Esophagus squamous epithelium (tissue), 5 donors: ENCODE measurements at places on chromosomes 6 and 20.

DNA sequence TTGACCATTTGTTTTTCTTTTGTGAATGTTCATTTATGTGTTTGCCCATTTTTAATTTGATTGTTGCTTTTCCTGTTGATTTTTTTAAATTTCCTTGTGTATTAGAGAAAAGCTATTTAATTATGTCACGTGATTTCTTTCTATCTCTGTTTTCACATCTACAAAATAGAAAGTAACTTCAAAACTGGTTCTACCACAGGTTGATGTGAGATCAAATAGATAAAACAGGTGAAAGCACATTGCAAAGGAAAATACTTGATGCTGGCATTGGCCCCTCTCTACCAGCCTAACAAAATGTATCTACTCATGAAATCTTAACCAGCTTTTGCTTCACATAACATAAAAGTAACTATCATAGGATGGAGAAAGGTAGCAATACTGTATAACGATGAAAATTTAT lies 129.2 kb downstream of the TMEM242 start:
- DNase-seq: no peak

- no peak for DNase-seq
Observed at GRCh38 chr6:46128476-46128875, 1.3 kb upstream of the ENPP4 start.

- no peak for DNase-seq
Observed at GRCh38 chr20:46814366-46815232, 80.0 kb upstream of the EYA2 start.

DNA sequence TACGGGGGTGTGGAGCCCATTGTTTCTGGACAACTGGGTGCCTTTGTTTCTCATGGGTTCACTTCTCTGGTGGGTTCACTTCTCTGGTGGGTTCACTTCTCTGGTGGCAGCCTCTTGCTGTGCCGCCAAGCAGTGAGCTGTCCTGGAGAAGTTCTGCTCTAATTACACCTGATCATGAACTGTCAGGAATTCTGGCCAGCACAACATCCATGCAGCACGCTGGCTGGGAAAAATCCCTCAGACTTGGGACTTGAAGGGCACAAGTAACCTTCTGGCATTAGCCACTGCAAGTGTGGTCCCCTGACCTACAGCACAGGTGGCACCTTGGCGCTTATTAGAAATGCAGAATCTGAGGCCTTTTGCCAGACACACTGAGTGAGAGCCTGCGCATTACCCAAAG lies 752.5 kb downstream of the QKI start:
- no peak for DNase-seq

DNA sequence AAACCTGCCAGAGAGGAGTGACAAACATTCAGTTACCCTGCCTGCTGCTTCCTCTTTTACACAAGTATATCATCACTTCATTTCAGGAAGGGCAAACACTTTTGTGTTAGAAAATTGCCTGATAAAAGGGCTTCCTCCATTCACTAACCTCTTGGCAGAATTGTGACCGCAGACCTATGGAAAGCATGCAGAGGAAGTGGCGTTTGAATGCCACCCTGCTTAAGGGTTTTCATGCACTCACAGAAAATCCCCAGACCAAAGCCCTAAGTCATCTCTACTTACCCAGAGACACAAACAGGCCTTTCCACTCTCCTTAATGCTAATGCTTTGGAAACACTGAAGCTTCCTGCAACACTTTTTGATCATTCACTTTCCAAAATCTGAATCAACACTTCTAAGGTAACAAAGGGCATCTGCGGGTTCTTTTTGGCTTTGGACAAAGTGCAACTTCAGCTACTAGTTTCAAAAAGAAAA lies 22.1 kb upstream of the RALGAPA2 start:
- DNase-seq: no peak

DNA sequence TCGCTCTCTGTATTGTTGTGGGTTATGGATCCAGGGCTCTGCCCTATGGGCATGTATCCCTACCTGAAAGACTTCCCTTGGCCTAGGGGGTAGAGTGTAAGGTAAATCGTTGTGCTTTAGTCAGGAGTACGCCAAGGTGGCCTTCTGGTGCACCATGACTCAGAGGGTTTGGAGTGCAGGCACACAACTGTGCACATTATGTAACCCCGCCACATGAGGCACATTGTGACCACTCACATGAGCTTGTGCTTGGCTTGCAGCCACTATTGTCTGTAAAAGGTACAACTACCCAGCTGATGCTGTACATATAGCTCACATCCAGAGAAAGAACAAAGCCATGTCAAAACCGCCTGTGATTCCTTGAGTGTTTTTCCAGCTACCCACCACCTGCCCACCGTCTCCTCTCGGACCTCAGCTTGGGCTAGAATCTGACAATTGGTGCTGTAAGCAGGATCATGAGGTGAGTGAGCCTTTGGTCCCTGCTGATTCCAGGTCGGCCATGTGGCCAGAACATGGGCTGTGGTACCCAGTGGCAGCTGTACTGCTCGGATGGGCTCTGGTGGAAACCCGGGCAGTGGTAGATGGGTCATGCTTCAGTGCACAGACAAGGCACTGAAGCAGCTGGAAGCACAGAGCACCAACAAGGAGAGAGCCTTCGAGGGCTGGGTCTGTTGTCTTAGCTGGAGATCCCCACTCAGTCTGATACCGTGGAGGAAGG lies 33.8 kb downstream of the HDDC2 start:
- no peak for DNase-seq

- no peak for DNase-seq
Observed at GRCh38 chr20:49656304-49656703, 57.4 kb downstream of the B4GALT5 start.

GRCh38 chr20:63530788-63531160 lies 6.4 kb downstream of the PTK6 start:
- no peak for DNase-seq

DNA sequence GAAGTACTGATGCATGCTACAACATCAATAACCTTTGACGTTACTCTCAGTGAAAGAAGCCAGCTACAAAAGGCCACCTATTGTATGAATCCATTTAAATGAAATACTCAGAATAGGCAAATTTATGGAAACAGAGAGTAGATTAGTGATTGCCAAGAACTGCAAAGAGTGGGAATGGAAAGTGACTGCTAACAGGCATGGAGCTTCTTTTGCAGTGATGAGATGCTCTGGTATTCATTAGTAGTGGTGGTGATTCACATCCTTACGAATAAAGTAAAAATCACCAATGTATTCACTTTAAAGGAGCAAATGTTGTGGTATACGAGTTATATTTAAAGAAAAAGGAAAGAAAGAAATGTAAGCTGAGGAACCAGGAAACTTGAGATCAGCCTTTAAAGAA lies 126.8 kb upstream of the SAMD5 start:
- no peak for DNase-seq

GRCh38 chr6:150899231-150899630 lies 33.7 kb downstream of the MTHFD1L start:
- no peak for DNase-seq

DNA sequence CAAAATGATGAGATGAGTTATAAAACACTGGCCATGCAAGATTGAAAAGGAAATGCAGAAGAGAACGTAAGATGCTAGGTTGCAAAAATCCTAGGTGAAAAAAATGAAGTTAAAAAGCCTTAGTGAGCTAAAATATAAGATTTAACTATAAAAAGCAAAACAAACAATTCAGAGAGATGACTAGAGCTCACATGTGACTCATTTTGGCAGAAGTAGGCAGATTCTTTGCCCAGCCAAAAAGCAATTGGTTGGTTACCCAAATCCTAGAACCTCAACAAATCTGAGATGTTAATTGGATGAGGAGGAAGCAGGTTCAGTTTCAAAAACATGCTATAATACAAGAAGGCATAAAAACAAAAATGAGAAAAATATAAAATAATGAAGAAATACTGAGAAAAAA lies 249.1 kb downstream of the OGFRL1 start:
- DNase-seq: no peak

DNA sequence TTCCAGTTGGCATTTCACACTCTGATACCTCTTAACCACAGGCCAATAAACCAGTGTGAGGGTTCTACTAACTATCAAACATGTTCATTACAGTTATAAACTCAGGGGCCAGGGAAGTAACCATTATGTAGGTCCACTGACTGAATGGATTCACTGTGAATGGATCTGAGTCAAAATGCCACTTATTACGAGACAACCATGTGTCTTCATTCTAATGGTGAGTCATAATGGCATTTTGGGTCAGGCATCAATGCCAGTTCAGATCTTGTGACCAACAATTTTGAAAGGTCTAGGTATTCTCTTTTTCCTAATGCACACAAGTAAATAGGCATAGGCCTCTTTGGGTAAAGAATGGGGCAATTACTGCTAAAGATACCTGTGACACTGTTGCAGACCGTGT lies 112.2 kb upstream of the HEY2 start:
- no peak for DNase-seq

DNA sequence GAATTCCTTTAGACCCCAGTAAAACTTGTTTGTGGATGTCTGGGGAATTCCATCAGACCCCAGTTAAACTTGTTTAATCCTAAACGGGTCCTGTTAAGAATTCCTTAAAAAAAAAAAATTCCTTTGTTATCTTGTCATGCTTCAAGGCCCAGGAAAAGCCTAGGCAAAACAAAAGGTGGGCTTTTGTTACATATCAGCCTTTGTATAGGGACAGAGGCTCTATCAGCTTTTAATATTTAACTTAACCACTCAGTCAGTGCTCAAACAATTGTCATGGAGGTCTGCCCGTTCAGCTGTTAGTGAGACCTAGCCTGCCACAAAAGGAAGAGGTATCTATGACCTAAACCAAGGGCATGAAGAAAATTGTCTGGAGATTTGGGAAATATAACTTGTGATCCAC lies 53.1 kb downstream of the SLC22A1 start:
- no peak for DNase-seq

DNA sequence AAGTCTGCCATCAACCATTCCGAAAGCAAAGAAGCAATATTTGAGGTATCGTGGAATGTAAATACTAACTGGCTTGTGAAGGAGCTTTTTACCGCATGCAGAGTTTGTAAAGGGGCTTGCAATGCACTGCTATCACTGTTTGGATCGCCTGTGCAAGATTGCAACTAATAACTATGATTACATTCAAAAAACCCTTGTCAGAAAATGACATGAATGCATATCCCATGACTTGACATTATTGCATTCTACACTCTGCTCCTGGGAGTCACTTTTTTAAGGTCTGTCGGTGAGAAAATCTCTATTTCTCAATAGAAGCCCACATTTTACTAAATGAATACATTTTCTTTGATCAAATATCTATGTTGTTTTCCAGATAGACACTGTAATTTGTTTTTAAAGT lies 335.4 kb upstream of the SPTLC3 start:
- DNase-seq: no peak

DNA sequence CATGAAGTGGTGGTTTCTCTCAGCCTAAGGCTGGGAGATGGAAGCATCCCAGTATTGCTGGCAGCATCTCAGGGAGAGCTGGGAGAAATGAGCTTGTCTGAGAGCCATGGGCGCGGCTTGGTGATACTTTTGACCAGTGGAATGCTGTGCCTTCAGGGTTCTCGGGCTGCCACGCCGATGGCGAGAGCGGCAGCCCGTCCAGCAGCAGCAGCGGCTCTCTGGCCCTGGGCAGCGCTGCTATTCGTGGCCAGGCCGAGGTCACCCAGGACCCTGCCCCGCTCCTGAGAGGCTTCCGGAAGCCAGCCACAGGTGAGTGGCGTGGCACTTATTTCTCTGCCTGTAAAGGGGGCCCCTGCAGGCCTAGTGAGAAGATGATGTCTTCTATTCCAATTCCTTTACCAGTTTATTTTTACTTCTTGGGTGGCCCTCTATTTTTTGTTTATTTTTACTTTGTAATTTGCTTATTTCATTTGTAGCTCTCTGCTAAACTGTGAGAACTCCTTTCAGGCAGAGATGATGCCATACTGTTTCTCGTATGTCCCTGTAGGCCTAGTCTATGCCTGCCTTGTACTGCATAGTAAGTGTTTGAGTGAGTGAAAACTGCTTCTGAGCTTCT lies 71.7 kb downstream of the ASXL1 start:
- no peak for DNase-seq

DNA sequence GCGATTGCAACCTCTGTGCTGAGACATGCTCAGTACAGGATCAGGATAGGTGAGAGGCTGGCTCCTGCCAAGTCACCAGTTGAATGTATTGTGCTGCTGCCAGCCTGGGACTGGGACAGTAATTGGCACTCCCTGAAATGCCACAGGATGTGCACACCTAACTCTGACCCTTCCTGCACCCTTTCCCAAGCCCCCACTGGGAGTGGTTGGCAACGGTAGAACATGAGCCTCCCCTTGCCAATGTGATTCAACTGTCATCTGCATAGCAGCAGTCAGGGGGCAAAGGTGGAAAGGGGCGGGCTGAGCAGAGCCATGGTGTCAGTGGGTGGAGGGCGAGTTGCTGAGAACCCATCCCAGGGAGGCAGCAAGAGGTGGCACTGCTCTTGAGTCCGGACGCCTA lies 15.4 kb downstream of the SPINT3 start:
- DNase-seq: no peak

DNA sequence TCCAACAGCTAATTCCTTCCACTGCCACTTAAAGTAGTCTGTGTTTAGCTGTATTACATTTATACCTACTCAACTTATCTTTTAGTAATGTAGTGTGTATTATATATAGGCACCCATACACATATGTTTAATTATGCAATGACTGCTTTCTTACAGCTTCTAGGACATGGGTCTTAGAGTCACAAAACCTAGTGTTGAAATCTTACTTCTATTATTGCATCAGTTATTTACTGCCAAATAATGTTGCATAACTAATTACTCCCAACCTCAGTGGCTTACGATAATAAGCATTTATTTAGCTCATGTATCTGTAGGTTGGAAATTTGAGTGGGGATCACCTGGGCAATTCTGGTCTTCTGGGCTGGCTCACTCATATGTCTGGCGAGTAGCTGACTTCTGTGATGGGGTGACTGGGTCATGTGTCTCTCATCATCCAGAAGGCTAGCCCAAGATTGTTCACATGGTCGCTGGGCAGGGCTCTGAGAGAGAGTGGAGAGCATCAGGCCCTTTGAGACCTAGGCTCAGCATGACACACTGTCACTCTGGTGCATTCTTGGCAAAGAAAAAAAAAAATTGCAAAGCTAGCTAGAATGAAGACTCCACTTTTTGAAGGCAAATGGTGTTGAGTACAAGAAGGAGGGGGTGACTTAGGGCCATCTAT lies 187.0 kb downstream of the PLCB1 start:
- no peak for DNase-seq

- DNase-seq: no peak
Observed at GRCh38 chr6:160995271-160995670, 3.7 kb downstream of the MAP3K4 start.

DNA sequence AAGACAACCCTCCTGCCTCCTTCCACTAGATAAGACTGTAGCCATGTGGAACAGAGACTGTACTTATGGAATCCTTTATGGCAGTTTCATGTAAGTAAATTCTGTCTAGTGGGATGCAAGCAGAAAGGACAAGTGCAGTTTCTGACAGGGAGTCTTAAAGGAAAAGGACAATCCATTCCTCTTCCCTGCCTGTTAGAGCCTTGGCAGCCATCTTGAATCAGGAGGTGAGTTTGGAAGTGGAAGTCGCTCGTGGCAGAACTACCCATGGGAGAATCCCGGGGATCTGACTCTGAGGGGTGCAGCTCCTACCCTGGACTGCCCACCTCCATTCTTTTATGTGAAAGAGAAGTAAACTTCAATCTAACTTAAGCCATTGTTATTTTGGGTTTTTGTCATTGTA lies 61.4 kb upstream of the AKAP12 start:
- no peak for DNase-seq

GRCh38 chr6:130783416-130784107 lies 43.6 kb upstream of the SMLR1 start:
- no peak for DNase-seq

GRCh38 chr6:50524341-50524740 lies 189.0 kb upstream of the TFAP2D start:
- no peak for DNase-seq
